ENCODE measurements at places on chromosomes 16 and 17.

DNA sequence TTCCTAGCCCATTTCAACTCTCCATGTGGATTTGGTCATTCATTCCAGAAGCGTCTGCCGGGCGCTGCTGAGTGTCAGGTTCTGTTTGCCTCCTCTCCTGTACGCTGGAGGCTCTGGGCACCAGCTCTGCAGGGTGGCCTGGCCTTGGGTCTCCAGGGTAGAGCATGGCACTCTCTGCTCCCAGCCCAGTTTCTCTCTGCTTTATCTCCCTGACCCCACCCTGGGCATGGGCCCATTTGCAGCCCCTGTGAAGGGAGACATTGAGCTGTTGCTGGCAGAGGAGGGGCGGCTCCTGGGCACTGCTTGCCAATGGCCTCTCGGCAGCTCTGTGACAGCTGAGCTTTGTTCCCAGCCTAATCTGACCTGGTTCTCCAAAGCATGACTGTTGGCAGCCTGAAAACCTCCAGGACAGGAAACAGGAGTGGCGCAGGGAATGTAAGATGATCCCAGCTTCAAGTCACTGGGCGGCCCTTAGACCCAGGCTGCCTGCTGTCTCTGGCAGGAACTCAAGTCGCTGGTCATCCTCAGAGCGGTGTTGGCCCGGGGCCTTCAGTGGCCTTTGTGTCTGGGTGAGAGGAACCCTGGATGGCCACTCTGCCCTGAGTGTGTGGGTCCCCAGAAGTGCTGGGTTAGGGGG lies 146.8 kb downstream of the SEC14L1 start:
- peak; percentile 84 for DNase-seq

DNA sequence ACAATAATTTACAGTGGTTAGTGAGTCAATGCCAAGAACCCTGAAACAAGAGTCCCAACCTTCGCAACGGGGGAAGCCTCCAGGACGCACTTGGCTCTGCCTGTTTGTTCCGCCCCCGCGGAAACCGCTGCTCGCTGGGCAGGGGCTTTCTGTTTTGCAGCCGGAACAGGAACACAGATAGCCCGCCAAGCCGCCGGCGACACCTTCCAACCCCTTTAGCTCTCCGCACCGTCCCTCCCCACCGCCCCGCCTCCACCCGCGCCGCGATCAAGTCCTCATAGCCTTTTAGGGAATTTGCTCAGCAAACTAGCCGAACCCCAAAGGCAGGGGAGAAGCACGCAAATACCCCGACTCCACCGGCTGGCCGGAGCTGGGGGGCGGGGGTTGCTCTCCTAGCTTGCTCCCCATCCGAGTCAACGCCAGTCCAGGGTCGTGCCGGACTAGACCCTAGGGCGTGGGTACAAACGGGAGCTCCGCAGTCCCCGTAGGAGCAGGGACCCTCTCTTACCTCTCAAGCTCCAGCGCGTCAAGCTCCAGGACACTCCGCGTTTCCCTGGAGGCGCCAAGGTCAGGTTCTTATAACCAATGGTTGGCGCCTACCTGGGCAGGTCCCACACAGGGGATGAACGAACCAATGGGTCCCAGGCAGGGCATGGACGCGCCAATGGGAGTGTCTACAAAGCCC lies at the start of gene SLFN13:
Gene SLFN13 (minus strand): TSS at position 553 of the 685 bp plus-strand sequence. CDS start 3,086 bp downstream, outside the sequence.
- DNase-seq = peak; percentile 86

DNA sequence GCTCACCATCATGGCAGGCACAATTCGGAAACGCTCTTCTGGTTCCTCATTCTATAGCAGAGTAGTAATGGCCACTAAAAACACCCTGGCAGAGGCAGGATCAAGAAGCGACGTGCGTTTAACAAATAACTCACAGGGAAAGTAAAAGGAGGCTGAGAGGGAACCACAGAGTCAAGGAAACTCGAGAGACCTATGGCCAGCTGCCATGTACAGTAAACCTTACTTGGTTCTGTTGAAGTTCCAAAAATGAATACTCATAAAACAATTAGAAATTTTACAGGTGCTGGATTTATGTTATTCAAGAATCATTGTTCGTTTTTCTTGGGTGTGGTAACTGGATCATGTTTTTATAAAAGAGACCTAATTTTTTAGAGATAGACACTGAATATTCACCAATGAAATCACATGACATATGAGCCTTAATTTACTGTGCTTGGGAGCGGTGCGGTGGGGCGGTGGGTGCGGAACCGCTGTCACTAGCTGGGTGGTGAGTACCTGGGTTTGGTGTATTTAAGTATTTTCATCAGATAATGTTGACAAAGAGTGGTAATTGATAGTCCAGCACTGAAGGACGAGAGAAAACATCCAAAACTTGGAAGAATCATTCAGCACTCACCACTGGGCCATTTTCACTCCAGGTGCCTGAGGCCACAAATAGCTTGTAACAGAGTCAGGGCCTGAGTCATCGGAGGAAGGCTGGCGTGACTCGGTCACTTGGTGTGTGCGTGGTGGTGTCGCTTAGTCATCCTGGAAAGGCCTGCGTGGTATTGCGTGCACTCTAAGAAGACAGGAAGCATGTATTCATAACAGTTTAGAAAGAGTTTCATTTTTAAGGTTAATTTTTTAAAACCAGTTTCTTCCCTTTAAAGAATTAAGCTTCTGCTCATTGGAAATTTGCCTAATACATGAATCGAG lies 135.4 kb upstream of the CHMP6 start:
- peak; percentile 95 for DNase-seq

GRCh38 chr17:8048236-8048635 lies 9.4 kb downstream of the ALOX15B start:
- DNase-seq = no peak

DNA sequence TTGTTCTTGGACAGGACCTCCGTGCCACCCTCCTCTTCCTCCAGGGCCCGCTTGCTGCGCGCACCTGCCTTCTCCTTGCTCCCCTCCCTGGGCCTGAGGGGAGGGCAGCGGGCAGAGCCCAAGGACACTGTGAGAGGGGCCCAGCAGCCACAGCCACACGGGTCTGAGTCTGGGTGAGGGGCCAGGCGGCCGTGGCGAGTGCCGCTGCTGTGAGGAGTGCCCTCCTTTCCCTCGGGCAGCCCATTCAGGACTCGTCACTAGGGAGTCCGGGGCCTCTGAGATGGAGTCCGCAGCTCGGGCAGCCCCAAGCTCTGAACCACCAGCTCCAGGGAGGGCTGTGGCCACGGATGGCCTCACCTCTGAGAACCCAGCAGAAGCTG lies 5.6 kb downstream of the DUS1L start:
- DNase-seq = no peak

DNA sequence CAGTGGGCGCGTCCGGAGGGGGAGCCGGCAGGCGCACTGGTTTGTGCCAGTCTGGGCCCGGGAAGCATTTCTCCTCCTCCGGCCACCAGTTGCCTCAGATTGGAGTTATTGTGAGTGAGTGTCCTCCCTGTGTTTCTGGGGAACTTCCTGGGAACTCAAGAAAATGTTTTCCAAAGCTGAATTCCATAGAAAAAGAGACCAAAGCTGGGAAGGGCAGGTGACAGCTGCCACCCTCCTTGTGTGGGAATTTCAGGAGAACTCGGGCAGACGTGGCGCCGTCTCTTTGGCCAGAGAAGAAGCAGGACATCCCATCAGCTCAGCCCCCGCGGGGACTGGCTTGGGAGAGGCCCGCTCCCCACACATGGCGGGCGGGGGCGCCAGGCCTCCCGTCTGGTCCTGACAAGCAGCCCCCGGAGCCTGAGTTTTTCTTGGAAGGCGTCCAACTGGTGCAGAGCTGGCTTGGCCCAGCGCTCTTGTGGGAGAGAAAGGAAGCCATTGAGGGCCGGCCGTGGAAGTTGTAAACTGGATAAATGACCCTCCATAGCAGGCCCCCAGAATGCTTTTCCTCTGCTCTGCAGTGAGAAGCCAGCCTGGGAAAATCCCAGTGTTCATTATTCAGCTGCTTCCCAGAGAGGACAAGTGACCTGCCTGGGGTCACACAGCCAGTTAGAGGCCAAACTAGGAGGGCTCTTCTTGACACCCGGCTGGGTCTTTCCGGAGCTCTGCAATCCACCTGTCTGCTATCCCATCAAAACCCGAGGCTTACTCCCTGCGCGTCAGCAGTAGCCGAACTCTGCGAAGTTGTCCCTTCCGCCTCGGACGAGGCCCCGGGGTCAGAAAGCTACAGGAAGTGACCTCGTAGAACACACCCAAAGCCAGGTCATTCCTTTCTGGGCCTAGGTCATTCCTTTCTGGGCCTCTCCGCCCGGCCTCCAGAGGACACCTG lies 39.2 kb upstream of the GSE1 start:
- DNase-seq = no peak

DNA sequence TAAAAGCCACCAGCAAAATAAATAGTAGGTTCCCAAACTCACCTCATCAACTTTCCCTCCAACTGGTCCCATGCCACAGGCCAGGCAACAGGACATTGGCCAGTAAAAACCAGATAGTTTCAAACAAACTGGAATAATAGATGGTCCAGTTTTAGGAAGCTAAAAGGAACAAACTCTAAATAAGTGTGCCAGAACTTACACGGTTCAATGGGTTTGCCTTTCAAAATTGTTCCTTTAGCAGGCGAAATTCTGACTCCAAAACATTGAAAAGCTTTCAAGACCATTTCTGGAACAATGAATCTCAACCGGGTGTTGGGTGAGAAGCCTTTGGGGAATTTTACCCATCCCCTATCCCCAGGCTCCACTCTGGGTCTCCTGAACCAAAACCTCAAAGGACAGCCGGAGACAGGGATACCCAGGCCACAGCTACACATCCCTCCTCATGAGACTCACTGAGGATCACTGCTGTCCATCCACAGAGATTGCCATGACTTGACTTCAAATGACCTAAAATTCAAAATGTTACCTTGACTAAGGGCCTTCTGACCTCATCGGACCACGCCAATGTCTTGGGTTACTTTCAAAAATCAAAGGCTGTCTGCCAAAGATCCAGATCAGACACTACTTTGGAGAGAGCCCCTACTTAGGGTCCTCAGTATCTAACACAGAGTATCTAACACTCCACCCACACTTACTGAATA lies 13.0 kb downstream of the AXIN2 start:
- no peak for DNase-seq

DNA sequence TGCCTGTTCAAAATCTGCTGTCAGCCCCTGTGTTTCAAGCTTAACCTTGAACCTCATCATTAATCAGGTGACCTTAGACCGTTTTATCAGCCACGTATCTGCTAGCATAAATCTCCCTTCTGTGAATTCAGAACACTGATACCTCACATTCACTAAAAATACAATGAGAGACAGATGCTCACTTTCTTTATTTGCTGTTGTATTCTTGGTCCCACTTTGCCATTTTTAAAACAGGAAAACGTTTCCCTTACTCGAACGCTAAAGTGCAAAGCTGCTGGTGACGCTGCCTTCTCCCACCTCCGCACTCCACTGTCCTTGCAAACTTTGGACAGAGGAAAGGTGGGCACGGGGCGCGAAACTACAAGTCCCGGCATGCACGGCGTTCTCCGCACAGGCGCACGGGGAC lies 220 bp upstream of the ARHGAP44 start:
- DNase-seq = peak; percentile 1

DNA sequence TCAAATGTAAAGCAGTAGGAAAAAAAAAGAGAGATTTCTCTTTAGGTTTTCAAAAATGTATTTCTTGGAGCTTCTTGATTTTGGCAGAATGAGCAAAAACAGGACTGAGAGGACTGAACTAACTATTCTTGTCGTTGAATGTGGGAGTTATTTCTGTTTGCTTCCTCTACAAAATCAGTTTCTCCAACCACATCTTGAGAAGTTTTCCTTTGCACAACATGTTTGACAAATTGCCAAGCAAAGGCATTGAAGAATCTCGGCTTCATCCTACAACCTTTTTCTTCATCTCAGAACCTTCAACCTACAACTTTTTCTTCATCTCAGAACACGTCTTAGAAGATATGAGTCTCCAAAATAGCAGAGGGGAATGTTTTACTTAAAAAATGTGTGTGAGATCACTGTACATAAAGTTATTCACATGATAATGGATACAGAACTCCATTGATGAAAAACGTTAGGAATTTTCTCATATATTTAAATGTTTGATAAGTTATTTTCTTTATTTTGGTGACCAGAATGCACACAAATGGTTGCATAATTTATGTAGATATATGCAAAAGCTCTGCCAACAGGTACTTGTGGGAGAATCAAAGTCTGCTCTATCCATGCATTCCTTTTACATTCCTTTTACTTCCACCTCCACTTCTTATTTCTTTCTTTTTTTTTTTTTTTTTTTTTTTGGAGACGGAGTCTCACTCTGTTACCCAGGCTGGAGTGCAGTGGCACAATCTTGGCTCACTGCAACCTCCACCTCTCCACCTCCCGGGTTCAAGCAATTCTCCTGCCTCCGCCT lies 370.0 kb downstream of the KCNJ2 start:
- DNase-seq = no peak

GRCh38 chr17:34565713-34566112 lies 13.7 kb upstream of the TMEM132E start:
- no peak for DNase-seq

- no peak for DNase-seq
Measured at GRCh38 chr17:45987706-45988105, 11.3 kb upstream of the STH start.

DNA sequence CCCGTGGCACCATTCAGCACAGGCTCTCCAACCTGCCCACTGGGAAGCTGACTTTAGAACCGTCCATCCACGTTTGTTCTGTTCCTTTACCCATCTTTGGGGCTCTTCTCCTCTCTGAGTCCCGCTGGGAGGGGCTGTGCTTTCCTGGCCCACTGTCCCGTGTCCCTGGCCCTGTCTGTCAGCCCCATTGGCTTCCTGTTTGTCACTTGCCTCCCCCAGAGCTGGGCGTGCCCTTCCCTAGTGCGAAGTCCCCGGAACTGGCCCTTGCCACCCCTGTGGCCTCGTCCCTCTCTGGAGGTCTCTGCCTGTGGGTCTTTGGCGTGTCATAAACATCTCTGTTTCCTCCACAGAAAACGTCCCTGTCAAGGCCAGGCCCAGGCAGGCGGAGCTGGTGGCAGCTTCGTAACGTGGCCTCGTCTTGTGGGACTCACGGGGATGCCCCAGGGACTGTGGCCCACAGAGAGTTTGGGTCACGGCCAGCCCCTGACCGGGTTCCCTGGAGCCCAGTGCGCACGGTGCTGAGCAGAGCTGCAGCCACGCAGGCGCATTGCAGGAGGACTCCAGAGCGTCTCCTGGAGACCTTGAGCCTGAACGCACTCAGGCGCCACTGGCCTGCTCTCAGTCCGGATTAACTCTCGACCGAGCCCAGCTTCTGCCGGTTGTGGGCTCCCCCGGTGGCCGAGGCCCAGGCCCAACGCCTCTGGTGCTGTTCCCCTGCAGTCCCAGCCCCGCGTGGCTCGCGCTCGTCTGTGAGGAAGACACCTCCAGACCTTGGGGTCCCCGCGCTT lies 7.3 kb downstream of the CHMP6 start:
- no peak for DNase-seq

- no peak for DNase-seq
Measured at GRCh38 chr16:82182266-82183003, 12.4 kb upstream of the MPHOSPH6 start.

- DNase-seq = peak; percentile 77
Measured at GRCh38 chr16:70767377-70768202, 33.4 kb downstream of the VAC14 start.

DNA sequence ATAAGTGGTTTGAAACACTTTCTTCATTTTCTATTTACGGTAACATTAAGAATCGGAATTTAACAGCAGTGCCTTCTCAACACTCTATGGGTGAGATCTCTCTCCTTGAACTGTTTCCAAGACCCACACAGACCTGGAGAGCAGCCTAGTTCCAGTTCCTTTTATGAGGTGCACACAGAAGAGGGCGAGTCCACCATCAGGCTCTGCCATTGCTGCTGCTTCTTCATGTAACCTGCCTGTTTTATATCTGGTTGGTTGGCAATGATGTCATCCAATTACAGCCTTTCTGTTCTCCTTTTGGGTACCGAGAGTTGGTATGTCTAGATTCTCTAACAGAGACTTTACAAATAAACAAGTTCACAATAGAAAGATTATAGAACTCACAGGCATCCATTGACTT lies 225.7 kb downstream of the UTP18 start:
- DNase-seq = no peak
